ENCODE measurements at places on chromosomes 5 and 9.

DNA sequence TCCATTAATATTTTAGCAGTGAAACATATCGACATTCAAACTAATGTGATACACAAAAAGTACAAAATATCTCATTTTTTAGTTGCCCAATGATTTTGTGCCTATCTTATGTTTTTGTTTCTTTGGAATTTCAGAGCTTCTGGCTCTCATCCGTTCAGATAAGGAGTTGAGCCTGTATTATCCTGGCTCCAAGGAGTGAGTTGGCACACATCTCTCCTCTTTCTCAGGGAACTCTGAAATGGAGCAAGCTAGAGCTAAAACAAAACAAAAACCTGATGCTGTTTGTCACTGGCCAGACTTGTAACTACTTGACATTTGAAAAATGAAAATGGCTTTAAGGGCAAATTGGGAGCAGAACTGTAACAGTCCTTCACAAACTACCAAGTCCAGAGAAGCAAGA is 131.3 kb upstream of the SLC28A3 start:
- DNase-seq: no peak

DNA sequence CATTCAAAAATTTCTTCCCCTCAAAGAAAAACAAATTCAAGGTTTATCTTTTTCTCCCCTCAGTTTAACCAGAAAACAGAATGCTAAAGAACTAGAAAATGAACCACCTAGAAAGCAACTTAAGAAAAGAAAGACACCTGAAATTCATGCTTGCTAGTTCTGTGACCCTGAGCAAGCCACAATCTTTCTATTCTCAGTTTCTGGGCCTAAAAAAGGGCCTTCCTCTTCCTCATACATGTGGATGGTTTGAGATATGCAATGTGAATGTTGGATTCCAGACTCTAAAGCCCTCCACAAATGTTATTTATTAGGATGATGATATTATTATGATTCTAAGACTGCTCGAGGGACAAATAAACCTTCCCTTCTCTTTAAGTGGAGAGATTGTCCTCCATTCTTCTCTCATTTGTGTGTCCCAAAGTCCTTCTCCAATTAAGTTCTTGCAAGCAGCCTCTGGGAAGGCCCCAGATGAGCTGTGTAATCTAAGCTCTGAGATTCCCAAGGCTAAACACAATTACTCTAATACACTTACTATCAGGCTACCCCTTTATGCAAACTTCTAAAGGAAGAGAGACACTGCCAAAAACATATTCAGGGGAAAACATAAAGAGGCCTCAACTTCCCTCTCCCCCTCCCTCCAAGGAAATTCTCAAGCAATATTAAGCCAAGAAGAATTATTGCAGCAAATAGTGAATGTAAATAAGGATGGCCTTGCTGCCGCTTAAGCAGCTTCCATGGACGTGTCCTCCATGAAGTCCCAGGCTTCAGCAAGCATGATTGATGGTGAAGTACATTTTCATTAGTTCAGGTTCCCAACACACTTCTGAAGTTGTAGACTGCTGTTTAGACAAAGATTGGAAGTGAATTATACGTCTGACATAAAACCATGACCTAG is 80.2 kb downstream of the PRKACG start:
- no peak for DNase-seq

GRCh38 chr5:134554319-134555222 is 29.1 kb downstream of the JADE2 start:
- DNase-seq: no peak

DNA sequence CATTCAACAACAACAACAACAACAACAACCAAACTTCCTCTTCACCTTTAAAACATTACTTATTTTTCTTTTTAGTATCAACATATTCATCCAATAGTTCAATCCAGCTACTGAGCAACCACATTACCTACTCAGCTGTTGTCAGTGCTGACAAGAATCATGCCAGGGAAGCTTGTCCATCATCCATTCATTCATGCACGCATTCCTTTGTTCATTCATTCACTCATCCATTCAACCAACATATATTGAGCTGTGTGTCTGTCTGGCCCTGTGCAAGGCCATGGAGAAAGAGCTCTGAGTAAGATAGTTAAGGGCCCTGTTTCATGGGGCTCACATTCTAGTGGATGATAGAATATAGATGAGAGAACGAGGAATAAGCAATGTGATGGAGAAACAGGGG is 80.2 kb upstream of the TBC1D2 start:
- no peak for DNase-seq

GRCh38 chr9:37454238-37454637 is 11.0 kb downstream of the ZBTB5 start:
- no peak for DNase-seq

GRCh38 chr5:129836321-129836720 is 67.9 kb upstream of the CHSY3 start:
- no peak for DNase-seq

GRCh38 chr5:142421621-142422397 is 97.0 kb upstream of the SPRY4 start:
- DNase-seq: no peak

DNA sequence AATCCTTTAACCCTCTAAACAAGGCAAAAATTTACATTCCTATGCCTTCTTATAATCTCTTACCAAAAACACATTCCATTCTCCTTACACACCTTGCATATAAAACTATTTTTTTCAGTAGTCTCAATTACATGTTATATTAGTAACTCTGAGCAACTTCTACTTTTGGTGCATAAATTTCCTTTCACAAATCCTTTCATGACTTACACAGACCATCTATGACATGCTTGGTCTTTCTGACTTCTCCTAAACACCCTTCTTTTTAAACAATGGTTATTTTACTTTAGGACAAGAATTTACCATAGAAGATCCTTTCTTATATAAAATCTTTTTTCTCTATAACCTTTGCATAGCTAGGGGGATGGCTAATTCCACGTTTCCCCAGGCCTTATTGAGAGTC is 208.0 kb upstream of the ARRDC3 start:
- DNase-seq: no peak

DNA sequence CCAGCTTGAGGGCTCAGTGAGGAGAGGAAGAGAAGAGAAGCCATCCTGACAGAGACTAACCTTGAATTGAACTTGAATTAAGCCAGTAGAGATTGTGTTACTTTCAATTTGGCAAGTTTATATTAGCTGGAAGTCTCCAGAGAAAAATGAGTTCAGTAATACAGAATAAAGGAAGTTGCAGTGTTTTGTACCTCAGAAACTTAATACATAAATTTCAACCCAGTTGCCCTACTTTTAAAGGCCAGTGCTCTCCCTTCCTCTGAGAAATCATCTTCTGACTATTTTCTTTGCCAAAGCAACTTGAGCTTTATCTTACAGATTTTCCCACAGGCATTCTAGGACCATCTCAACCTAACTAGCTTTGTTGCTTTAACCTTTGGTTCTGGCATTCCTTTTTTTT is 231.0 kb upstream of the GAS1 start:
- DNase-seq: no peak

DNA sequence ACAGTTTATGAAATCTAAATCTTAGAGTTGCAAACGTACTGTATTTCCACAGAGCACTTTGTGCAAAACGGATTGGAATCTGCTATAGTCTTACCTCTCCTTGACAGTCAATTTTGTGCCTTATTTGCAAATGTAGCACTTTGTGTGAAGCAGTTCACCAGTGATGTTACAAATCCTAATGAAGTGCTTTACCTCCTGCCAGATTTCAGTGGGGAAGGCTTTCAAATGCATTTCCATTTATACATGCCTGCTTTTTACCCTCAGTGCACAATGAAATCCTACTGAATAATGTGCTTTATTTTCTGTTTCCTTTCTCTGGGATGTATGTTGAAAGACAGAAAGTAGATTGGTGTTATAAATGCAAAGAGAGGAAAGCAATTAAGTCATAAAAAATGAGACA is 2141.6 kb upstream of the C9orf72 start:
- DNase-seq: no peak

DNA sequence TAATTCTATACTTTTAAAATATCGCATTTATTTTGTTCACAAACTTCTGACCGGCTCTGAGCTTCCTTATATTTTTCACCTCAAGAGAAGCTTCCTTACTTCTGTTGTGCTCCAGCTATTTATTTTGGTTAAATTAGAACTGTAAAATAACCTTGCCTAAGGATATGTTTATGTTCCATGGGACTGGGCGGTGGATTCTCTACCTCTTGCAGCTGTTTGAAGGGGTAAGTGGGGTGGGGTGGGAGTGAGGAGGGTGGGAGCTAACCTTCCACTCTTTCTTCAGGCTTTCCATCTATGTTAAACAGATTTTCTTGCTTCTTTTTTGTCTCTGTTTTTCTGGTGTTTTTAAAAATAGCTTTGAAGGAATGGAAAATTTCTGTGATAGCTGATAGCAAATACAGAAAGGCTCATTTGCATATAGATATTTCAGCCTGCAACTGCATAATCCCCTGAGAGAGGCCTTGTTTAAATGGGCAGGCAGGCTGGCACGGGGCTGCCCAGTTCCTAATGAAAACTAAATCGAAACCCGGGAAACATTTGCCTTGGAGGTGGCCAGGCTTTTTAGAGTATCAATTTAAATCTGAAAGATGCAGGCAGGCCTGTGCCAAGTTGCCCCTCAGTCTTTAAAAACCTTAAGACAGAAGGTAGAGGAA is 122.1 kb upstream of the DMAC1 start:
- DNase-seq: no peak

- DNase-seq: no peak
These were observed 18.6 kb upstream of the OLFM1 start for GRCh38 chr9:135068776-135069415.

GRCh38 chr5:160486573-160486972 is 64.9 kb downstream of the PTTG1 start:
- DNase-seq: no peak

DNA sequence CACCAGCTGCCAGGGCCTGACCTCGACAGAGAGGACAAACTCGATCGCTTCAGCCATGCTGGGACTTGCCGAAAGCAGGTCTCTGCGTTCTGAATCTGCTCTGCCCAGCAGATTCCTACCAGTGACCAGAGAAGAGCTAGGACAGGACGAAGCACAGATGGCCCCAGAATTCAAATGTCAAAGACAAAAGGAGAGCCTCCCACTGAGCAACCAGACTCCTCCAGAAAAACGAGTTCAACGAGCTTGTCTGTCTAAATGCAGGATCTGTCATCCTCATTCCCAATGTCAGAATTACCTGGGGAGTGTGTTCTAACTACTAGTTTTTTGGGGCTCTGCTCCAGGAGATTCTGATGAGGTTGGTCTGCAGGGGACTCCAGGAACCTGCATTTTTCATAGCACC is 13.4 kb downstream of the AK8 start:
- DNase-seq: no peak

DNA sequence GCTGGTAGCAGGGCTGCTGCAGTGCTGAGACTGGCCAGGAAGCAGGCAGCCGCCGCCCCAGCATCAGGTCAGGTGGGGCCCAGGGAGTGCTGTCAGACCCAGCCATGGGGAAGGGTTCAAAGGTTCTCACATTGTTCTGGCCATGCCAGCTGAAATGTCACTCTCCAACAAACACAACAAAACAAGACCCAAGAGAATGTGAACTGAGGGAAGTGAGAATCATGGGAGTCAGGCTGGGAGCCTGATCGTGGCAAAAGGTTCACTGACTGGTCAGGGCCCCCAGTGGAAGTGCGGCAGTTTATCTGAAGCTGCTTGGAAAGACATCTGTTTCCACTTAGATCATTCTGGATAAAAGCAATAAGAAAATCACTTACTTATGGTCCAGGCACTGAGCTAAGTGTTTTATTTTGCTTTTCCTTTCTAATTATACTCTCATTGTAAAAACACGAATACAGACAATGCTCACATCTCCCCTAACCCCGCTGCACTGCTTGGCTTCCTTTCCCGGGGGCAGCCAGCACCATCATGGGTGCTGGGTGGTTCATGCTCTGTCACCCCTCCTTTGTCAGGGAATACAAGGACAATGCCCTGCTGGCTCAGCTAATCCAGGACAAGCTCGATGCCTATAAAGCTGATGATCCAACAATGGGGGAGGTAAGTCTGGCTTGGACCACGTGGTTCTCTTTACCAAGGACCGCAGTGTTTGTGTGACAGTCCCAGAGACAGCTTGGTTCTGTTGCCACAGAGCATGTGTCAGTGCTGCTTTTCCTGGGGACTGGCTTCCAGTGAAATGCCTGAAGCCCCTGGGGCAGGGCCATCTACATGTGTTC is 41.9 kb upstream of the CFAP157 start:
- DNase-seq: no peak

DNA sequence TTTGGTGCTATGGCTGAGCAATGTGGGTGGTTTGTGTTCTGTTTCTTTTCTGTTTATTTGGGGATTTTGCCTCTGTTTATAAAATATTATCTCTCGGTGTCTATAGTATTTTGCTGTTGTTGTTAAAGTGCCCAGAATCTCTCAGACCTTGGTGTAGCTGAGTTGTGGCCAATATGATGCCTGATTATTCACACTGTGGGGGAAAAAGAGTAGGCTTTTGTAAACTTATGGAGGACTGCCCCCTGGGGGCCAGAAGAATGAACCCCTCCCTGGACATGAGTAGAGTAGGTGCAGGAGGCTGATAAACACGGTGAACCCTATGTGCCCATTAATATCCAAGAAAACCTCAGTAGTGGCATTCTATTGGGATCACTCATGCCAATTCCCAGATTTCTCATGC is 49.0 kb upstream of the DPYSL3 start:
- DNase-seq: no peak
